ENCODE measurements at places on chromosomes 2 and 18. TPM values are rescaled to one million over a fixed set of nuclear protein-coding genes. Genes with fewer than 3 reads are reported as not detected.

CYP26B1 gene
- total RNA-seq: 9.6 TPM

SERPINB12 gene
- not detected for total RNA-seq

SNTG2 gene
- total RNA-seq: 4.9 TPM

SERPINB13 gene
- total RNA-seq: not detected

ING5 gene
- total RNA-seq: 39.9 TPM

C2orf78 gene
- total RNA-seq: not detected

GRCh38 chr2:234437642-234438304, 59.1 kb downstream of the ARL4C start:
- no peak for DNase-seq
- H3K27ac ChIP-seq: no peak overlapping the region
- H3K4me1 ChIP-seq: no peaks in the 10 kb centered on the region
- no peaks in the 10 kb centered on the region for H3K27me3 ChIP-seq
- H3K4me3 ChIP-seq: no peak overlapping the region
- H3K36me3 ChIP-seq: no peaks in the 10 kb centered on the region

DNA sequence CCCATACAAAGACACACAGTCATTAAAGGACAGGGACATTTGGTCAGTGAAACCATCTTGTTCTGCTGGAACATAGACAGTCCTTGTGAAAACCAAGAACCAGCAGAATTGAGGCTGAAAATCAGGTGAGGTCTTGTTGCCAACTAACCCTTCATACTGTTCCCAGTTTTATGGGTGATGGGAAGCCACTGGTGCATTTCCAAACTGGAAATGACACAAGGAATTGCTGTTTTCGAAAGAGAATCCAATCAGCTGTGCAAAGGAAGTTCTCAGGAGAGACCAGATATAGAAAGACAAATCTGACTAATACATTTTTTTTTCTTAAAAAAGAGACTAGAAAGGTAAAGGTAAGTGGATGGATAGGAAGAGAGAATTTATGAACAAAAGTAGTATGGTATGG, 948.2 kb downstream of the TSN start:
- no peaks in the 10 kb centered on the region for H3K4me1 ChIP-seq
- H3K36me3 ChIP-seq: no peaks in the 10 kb centered on the region
- H3K27ac ChIP-seq: no peak overlapping the region
- H3K27me3 ChIP-seq: no peaks in the 10 kb centered on the region
- H3K4me3 ChIP-seq: no peak overlapping the region

DNA sequence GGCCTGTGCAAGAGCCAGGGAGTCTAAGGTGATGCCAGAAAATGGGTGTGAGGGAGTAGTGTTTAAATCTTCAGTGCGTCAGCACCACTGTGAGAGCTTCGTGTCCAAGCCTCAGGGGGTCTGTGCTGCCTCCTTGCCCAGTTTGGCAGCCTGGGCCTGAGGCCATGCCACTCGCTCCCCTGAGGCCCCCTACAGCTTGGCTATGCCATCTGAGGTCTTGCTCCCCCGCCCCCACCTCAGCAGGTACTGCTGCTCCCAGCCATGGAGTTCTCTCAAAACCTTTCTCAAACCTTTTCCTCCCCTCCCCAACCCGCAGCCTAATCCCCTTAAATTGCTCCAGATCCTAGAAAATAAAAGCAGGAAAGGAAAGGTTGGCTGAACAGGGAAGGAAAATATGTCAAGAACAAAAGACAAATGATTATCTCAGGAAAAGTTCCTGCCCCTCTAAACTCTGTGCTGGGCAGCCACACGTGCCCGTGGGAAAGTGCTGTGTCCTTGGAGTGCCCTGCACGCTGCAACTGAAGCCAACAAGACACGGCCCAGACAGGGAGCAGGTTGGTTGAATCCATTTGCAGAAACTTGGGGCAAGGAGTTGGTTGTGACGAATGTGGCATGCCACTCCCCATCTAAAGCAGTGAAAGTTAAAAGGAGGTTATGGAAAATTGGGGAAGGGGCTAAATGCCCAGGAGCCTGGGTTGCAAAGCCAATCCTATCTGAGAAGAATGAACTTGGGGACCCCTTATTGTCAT, 61.2 kb downstream of the ATOH8 start:
- no peaks in the 10 kb centered on the region for H3K27me3 ChIP-seq
- no peak overlapping the region for H3K27ac ChIP-seq
- no peak for DNase-seq
- no peaks in the 10 kb centered on the region for H3K36me3 ChIP-seq
- peaks cover 9% of the 10 kb centered on the region for H3K4me1 ChIP-seq

- no peak overlapping the region for H3K27ac ChIP-seq
- peaks cover 2% of the 10 kb centered on the region for H3K4me1 ChIP-seq
- no peaks in the 10 kb centered on the region for H3K36me3 ChIP-seq
- no peak for DNase-seq
- H3K27me3 ChIP-seq: no peaks in the 10 kb centered on the region
- H3K4me3 ChIP-seq: no peak overlapping the region
Observed at GRCh38 chr2:237180187-237180586, 94.5 kb downstream of the COPS8 start.

- DNase-seq: no peak
- no peaks in the 10 kb centered on the region for H3K36me3 ChIP-seq
- peak overlapping the region; percentile 18 for H3K27ac ChIP-seq
- peaks cover 16% of the 10 kb centered on the region for H3K4me1 ChIP-seq
- no peaks in the 10 kb centered on the region for H3K27me3 ChIP-seq
Observed at GRCh38 chr2:8662239-8662879, 19.5 kb upstream of the ID2 start.

DNA sequence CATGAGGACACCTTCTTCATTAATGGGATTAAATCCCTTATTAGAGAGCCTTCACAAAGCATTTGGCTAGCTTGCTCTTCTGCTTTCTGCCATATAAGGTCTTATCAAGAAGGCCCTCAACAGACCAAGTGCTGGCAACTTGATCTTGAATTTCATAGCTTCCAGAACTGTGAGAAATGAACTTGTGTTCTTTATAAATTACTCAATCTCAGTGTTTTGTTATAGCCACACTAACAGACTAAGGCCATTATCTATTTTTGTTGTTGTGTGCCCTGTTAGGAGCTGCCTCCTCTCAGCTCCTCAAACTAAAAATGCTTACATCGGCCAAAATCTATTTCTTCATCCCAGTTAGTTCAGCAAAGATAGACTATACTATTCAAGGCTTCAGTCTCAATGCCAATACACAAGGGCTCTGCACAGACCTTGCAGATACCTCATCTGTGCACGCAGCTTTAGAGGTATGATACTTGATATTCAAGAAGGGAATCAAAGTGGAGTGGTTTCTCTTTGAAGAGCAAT, 182.9 kb downstream of the GPD2 start:
- H3K27me3 ChIP-seq: no peaks in the 10 kb centered on the region
- no peak overlapping the region for H3K27ac ChIP-seq
- no peaks in the 10 kb centered on the region for H3K36me3 ChIP-seq
- no peaks in the 10 kb centered on the region for H3K4me1 ChIP-seq
- DNase-seq: no peak
